ENCODE measurements at places on chromosomes 13 and 19.

DNA sequence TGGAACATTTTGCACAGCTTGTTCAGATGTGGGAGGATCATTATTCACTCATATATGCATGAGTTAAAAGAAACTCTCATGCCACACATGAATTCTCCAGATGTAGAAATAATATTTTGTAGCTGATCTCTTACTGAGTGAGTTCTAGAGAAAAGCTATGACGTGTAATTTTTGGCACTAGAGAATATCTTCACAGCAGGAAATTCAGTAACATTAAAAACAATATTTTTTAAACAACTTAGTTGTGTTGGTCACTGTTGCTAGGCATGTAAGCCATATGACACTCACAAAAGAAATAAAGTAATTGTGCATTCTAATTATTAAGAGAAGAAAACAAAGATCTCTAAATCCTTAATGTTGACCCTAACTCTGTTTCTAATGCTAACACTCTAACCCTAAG, 371.4 kb upstream of the SLC10A2 start:
- no peak overlapping the region for H3K27ac ChIP-seq
- H3K4me1 ChIP-seq = no peaks in the 10 kb centered on the region
- no peaks in the 10 kb centered on the region for H3K27me3 ChIP-seq
- H3K4me3 ChIP-seq = no peak overlapping the region
- no peaks in the 10 kb centered on the region for H3K36me3 ChIP-seq

- no peaks in the 10 kb centered on the region for H3K27me3 ChIP-seq
- no peak overlapping the region for H3K27ac ChIP-seq
- no peaks in the 10 kb centered on the region for H3K4me1 ChIP-seq
- no peak overlapping the region for H3K4me3 ChIP-seq
These were observed 36.4 kb downstream of the CRYL1 start for GRCh38 chr13:20489185-20489820.

- no peak overlapping the region for H3K27ac ChIP-seq
- peak; percentile 62 for DNase-seq
- peak overlapping the region; percentile 47 for H3K4me3 ChIP-seq
- H3K36me3 ChIP-seq = no peaks in the 10 kb centered on the region
- H3K4me1 ChIP-seq = peaks cover 2% of the 10 kb centered on the region
These were observed 1.9 kb upstream of the LMTK3 start for GRCh38 chr19:48513289-48514122.

DNA sequence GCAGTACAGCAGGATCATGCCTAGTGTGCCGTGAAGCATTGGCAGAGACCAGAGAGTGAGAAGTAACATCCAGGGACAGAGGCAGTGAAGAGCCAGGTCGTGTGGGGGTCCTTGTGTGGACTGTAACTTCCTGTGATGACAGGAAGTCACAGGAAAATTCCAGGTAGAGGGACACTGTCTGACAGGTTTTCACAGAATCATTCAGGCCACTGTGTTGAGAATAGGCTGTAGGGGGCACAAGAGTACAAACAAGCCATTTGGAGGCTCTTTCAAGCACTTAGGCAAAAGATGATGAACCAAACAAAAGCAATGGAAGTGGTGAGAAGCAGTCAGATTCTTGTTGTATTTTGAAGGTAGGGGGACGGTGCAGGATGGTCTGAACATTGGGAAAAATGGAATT, 46.4 kb downstream of the N4BP2L1 start:
- no peaks in the 10 kb centered on the region for H3K27me3 ChIP-seq
- no peak overlapping the region for H3K27ac ChIP-seq
- DNase-seq = peak; percentile 61
- no peaks in the 10 kb centered on the region for H3K4me1 ChIP-seq

DNA sequence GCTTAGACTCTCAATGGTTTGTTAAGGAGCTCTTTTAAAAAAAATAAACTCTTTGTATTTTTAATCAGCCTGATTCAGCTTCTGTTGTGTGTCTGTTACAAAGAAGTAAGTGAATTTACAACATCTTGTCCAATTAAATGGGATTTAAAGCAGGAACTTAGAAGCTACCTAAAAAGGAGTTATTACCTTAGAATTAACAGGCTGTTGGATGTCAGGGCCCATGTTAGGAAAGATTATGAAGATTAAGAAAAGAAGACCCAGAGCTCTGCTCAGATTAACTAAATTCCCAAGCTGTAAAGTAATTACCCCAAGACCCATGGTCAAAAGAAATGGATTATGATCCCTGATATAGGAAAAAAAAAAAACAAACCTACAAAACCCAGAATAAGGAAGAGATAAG, 44.1 kb upstream of the ZNF780A start:
- no peak for DNase-seq
- H3K4me1 ChIP-seq = no peaks in the 10 kb centered on the region
- no peaks in the 10 kb centered on the region for H3K36me3 ChIP-seq
- H3K4me3 ChIP-seq = no peak overlapping the region

DNA sequence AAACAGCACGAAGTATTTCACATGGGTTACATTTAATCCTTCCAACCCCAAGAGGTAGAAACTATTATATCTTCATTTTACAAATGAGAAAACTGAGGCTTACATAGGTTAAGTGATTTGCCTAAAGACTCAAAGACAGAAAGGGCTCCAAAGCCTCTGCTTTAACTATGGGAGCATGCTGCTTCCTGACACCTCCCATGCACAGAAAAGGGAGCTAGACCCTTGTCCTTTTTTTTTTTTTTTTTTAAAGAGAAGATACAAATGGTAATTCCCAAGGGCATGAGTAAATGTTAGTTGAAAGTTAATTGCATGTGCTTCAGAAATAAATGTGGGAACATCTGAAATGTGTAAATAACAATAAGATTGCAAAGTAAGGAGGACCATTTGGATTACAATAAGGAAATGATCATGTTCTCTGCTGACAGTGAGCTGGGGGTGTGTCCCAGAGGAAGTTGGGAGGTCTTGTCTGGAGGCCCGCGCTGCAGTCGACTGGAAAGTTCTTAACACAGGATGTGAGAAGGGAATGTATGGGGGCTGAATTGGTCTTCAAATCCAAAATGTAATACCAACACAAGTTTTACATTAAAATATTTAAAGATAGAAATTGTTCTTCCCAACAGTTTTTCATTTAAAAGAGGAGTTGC, 500.3 kb downstream of the KLF12 start:
- no peaks in the 10 kb centered on the region for H3K36me3 ChIP-seq
- no peak overlapping the region for H3K4me3 ChIP-seq
- DNase-seq = no peak
- H3K27ac ChIP-seq = no peak overlapping the region
- H3K4me1 ChIP-seq = no peaks in the 10 kb centered on the region
- H3K27me3 ChIP-seq = no peaks in the 10 kb centered on the region

- H3K4me1 ChIP-seq = no peaks in the 10 kb centered on the region
- H3K36me3 ChIP-seq = no peaks in the 10 kb centered on the region
- H3K4me3 ChIP-seq = no peak overlapping the region
- DNase-seq = peak; percentile 62
- peaks cover 10% of the 10 kb centered on the region for H3K27me3 ChIP-seq
These were observed 58.9 kb upstream of the TM9SF2 start for GRCh38 chr13:99442273-99442895.

DNA sequence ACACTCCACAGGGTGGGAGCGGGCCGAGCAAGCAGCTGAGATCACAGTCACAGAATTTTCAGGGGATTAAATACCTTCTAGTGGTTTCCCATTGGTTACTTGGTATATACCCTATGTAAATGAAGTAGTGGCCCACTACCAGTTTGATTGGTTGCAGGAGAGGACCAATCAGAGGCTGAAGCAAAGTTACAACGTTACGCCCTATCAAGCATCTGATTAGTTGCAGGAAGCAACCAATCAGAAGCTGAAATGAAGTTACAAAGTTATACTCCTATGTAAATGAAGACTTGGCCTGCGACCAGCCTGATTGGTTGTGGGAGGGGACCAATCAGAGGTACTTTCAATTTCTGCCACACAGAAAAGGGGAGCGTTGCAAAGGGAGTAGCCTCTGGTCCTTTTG, 474.0 kb downstream of the COG6 start:
- DNase-seq = no peak
- H3K4me3 ChIP-seq = no peak overlapping the region
- no peaks in the 10 kb centered on the region for H3K27me3 ChIP-seq
- no peak overlapping the region for H3K27ac ChIP-seq

- peaks cover 62% of the 10 kb centered on the region for H3K4me1 ChIP-seq
- H3K27ac ChIP-seq = no peak overlapping the region
- peak; percentile 27 for DNase-seq
- no peaks in the 10 kb centered on the region for H3K27me3 ChIP-seq
These were observed 44.9 kb downstream of the LYL1 start for GRCh38 chr19:13057744-13058143.

DNA sequence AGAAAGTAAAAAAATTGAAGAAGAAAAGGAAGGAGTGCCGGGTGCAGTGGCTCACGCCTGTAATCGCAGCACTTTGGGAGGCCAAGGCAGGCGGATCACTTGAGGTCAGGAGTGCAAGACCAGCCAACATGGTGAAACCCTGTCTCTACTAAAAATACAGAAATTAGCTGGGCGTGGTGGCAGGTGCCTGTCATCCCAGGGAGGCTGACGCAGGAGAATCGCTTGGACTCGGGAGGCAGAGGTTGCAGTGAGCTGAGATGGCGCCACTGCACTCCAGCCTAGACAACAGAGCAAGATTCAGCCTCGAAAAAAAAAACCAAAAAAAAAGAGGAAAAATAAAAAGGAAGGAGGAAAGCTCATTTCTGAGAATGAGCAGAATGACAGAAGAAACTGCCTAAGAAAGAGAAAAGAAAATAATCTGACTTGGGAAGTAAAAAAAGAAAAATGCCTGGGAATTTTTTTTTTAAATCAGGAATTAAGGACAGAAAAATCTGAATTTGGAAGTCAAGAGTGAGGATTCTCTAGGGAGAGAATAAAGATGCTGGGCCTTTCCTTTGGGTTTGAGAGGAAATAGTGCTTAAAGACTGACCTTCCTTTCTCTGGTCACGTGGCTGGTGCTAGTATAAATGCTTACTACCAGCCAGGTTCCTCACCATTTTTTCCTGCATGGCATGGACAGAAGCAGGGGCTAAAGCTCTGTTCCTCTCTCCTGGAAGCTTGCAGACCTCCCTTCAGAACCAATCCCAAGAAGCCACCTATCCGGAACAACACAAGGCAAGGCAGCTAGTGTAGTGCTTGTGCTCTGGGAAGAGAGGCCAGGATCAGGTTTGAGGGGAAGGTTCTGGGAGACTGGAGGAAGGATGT, at the start of gene FFAR2:
Gene FFAR2 (plus strand): TSS at position 652 of the 864 bp plus-strand sequence. CDS start 1,458 bp downstream, outside the sequence.
- H3K4me1 ChIP-seq = no peaks in the 10 kb centered on the region
- no peak for DNase-seq
- H3K36me3 ChIP-seq = no peaks in the 10 kb centered on the region
- H3K27me3 ChIP-seq = peaks cover 8% of the 10 kb centered on the region
- H3K27ac ChIP-seq = no peak within 1 kb of the TSS

- DNase-seq = no peak
- H3K27ac ChIP-seq = no peak overlapping the region
- no peaks in the 10 kb centered on the region for H3K4me1 ChIP-seq
- no peak overlapping the region for H3K4me3 ChIP-seq
- H3K36me3 ChIP-seq = no peaks in the 10 kb centered on the region
- H3K27me3 ChIP-seq = no peaks in the 10 kb centered on the region
These were observed 4.3 kb upstream of the PSMC4 start for GRCh38 chr19:39966617-39967016.

DNA sequence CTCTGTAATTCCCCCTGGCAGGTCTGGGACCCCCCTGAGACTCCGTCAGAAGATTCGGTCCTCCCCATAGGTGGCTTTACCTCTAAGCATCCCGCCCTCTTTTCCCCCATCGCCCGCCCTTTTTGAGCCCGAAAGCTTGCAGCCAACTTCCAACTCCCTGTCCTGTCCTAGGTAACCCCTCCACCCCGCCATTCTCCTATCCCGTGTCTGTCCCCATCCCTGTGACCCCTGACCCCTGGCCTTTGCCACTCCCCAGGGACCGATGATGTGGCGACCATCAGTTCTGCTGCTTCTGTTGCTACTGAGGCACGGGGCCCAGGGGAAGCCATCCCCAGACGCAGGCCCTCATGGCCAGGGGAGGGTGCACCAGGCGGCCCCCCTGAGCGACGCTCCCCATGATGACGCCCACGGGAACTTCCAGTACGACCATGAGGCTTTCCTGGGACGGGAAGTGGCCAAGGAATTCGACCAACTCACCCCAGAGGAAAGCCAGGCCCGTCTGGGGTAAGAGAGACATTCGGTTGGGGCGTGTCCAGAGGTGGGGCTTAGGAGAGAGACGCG, 488 bp downstream of the RCN3 start:
- peak overlapping the region; percentile 73 for H3K27ac ChIP-seq
- no peaks in the 10 kb centered on the region for H3K27me3 ChIP-seq
- H3K4me1 ChIP-seq = peaks cover 3% of the 10 kb centered on the region
- no peak for DNase-seq
- H3K4me3 ChIP-seq = peak overlapping the region; percentile 63
- H3K36me3 ChIP-seq = peaks cover 5% of the 10 kb centered on the region

- H3K36me3 ChIP-seq = no peaks in the 10 kb centered on the region
- no peak for DNase-seq
- no peaks in the 10 kb centered on the region for H3K4me1 ChIP-seq
- no peak overlapping the region for H3K4me3 ChIP-seq
These were observed 136.3 kb upstream of the VSTM2B start for GRCh38 chr19:29389495-29389894.

GRCh38 chr19:28605501-28606268, 607.3 kb downstream of the UQCRFS1 start:
- no peaks in the 10 kb centered on the region for H3K36me3 ChIP-seq
- no peak overlapping the region for H3K4me3 ChIP-seq
- no peaks in the 10 kb centered on the region for H3K27me3 ChIP-seq
- H3K27ac ChIP-seq = no peak overlapping the region
- no peaks in the 10 kb centered on the region for H3K4me1 ChIP-seq

- H3K27me3 ChIP-seq = no peaks in the 10 kb centered on the region
- H3K4me3 ChIP-seq = no peak overlapping the region
- no peak overlapping the region for H3K27ac ChIP-seq
- no peak for DNase-seq
- H3K36me3 ChIP-seq = peaks cover 20% of the 10 kb centered on the region
These were observed 9.2 kb downstream of the TMED1 start for GRCh38 chr19:10826846-10827245.

- no peaks in the 10 kb centered on the region for H3K27me3 ChIP-seq
- H3K4me1 ChIP-seq = no peaks in the 10 kb centered on the region
- DNase-seq = no peak
- no peaks in the 10 kb centered on the region for H3K36me3 ChIP-seq
These were observed 846.9 kb upstream of the MIR17HG start for GRCh38 chr13:90500569-90500968.

DNA sequence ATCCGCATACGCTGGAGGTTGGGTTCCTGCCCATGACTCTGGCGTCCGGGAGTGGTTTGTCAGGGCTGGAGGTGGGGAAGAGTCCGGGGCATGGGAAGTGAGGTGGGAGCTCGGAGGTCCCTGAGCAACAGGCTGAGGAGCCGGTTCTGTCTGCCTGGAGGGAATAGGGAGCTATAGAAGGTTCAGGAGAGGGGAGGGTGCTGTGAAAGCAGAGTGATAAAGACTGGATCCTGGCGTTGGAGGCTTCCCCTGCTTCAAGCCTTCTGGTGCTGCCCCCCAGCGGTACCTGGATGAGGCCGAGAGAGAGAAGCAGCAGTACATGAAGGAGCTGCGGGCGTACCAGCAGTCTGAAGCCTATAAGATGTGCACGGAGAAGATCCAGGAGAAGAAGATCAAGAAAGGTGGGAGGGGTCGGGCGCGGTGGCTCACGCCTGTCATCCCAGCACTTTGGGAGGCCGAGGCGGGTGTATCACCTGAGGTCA, 2.6 kb downstream of the HMG20B start:
- peaks cover 4% of the 10 kb centered on the region for H3K4me1 ChIP-seq
- DNase-seq = no peak
- H3K27me3 ChIP-seq = no peaks in the 10 kb centered on the region
- no peak overlapping the region for H3K27ac ChIP-seq
